Activated T-helper 2 cell treated with anti-CD3 and anti-CD28 coated beads, Interferon-gamma antibody, Interleukin-2, Interleukin-4, amounts not matched to agents 10 μg/mL and 5 μg/mL and 100 μg/mL, durations not matched to agents 14 hours and 24 hours and 36 hours (primary cell): ENCODE measurements at places on chromosomes 1 and 21.

DNA sequence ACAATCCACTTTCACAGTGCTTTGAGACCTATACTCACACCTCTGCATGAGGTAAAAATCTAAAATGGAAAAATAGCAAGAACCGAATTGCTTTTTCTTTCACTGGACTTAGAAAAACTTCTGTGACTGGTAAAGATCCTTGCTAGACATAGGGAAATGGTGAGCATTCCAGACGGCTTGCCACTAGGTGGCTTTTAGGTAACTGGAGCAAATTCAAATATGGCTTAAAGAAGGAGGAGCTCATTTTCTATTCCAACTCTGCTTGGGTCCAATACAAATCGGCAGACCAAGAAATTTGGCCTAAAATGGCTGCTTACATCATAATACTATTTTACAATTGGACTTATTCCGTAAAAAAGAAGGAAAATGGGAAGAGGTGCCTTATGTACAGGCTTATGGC, 977.9 kb downstream of the ADGRL2 start:
- no peak overlapping the region for H3K27ac ChIP-seq
- no peak for DNase-seq
- no peaks in the 10 kb centered on the region for H3K36me3 ChIP-seq
- H3K4me1 ChIP-seq = no peaks in the 10 kb centered on the region
- H3K27me3 ChIP-seq = peaks cover 2% of the 10 kb centered on the region
- H3K4me3 ChIP-seq = no peak overlapping the region

DNA sequence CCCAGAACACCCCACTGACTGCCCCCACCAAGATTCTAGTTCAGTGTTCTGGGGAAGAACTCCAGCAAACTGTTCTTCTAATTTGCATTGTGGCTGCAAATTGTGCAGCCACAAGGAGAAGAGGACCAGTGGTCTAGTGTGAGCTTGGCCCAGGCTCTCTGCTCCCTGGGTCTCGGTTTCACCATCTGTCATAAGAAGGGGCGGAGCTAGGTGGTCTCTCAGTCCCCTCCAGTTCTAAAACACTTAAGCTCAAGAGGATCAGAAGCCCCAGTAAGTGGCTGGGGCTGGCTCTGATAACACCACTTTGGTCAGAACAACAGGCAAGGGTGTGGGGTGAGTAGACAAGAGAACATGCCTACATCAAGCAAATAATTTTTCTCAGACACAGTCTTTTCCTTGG, 99.9 kb downstream of the BEND5 start:
- H3K27me3 ChIP-seq = peaks cover 11% of the 10 kb centered on the region
- no peaks in the 10 kb centered on the region for H3K36me3 ChIP-seq
- H3K4me1 ChIP-seq = peaks cover 4% of the 10 kb centered on the region
- H3K27ac ChIP-seq = no peak overlapping the region
- H3K4me3 ChIP-seq = no peak overlapping the region

GRCh38 chr21:40850071-40850470, 3.1 kb upstream of the DSCAM start:
- no peak overlapping the region for H3K4me3 ChIP-seq
- H3K4me1 ChIP-seq = no peaks in the 10 kb centered on the region
- no peak overlapping the region for H3K27ac ChIP-seq
- H3K36me3 ChIP-seq = no peaks in the 10 kb centered on the region

GRCh38 chr1:78419309-78419708, 71.5 kb upstream of the PTGFR start:
- no peaks in the 10 kb centered on the region for H3K27me3 ChIP-seq
- H3K27ac ChIP-seq = no peak overlapping the region
- no peaks in the 10 kb centered on the region for H3K4me1 ChIP-seq
- no peak for DNase-seq

- peaks cover 2% of the 10 kb centered on the region for H3K27me3 ChIP-seq
- H3K4me1 ChIP-seq = no peaks in the 10 kb centered on the region
- no peak overlapping the region for H3K4me3 ChIP-seq
- no peaks in the 10 kb centered on the region for H3K36me3 ChIP-seq
Measured at GRCh38 chr1:59788825-59789224, 25.9 kb upstream of the HOOK1 start.

GRCh38 chr21:38486221-38486620, 12.1 kb downstream of the ERG start:
- H3K36me3 ChIP-seq = no peaks in the 10 kb centered on the region
- no peak overlapping the region for H3K27ac ChIP-seq
- DNase-seq = no peak
- H3K27me3 ChIP-seq = peaks cover 64% of the 10 kb centered on the region
